ENCODE measurements at places on chromosomes 6 and 20.

DNA sequence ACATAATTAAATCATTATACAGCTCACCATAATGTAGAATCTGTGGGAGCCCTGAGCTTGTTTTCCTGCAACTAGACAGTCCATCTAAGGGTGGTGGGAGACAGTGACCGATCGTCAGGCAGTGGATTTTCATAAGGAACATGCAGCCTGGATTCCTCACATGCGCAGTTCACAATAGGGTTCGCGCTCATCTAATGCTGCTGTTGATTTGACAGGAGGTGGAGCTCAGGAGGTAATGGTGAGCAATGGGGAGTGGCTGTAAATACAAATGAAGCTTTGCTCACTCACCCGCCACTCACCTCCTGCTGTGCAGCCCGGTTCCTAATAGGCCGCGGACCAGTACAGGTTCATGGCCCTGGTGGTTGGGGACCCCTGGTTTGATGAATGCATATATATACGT, 141.5 kb downstream of the TBC1D7 start:
- no peak overlapping the region for H3K4me3 ChIP-seq
- H3K27ac ChIP-seq, result no peak overlapping the region
- no peaks in the 10 kb centered on the region for H3K27me3 ChIP-seq
- DNase-seq, result no peak
- no peaks in the 10 kb centered on the region for H3K4me1 ChIP-seq

- H3K4me3 ChIP-seq, result peak overlapping the region; percentile 97
- no peaks in the 10 kb centered on the region for H3K27me3 ChIP-seq
- no peak for DNase-seq
- no peaks in the 10 kb centered on the region for H3K36me3 ChIP-seq
- peak overlapping the region; percentile 99 for H3K27ac ChIP-seq
- peaks cover 34% of the 10 kb centered on the region for H3K4me1 ChIP-seq
These were observed 573 bp upstream of the IFNGR1 start for GRCh38 chr6:137219664-137220252.

DNA sequence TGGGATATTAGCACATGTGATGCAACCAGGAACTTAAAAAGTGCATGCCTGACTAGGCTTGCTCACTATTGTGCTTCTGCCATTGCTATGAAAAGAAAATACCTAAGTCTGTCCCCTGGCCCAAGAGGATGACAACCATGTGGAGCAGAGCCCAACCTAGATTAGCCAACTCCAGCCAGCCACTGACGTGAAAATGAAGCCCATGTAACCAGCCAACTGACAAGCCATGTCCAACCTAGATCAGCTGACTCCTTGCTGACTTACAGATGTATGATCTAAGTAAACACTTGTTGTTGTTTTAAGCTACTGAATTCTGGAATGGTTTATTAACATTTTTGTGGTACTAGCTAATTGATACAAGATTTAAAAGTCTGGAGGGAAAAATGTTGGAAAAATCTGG, 47.5 kb downstream of the PIGU start:
- H3K4me3 ChIP-seq, result no peak overlapping the region
- no peaks in the 10 kb centered on the region for H3K36me3 ChIP-seq
- H3K4me1 ChIP-seq, result no peaks in the 10 kb centered on the region
- H3K27me3 ChIP-seq, result no peaks in the 10 kb centered on the region
- no peak overlapping the region for H3K27ac ChIP-seq

DNA sequence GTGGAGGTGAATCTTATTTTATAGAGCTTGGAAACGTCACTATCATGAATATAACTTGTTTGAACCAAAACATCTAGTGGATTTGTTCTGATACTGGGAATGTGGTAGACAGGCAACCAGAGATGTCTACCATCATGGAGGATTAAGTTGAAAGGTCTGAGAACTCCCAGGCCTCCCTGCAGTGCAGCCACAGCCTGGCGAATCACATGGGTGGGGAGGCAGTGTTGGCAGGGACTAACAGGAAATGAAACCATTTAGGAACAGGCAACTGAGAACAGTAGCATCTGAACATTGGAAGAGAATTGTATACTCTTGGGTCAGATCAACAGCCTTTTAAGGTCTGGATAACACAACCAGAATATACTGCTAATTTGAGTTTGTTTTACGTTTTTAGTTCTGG, 22.3 kb upstream of the CEP162 start:
- no peaks in the 10 kb centered on the region for H3K4me1 ChIP-seq
- H3K4me3 ChIP-seq, result no peak overlapping the region
- no peaks in the 10 kb centered on the region for H3K27me3 ChIP-seq
- no peak overlapping the region for H3K27ac ChIP-seq
- H3K36me3 ChIP-seq, result no peaks in the 10 kb centered on the region
